ENCODE measurements at places on chromosomes 13 and 19.

DNA sequence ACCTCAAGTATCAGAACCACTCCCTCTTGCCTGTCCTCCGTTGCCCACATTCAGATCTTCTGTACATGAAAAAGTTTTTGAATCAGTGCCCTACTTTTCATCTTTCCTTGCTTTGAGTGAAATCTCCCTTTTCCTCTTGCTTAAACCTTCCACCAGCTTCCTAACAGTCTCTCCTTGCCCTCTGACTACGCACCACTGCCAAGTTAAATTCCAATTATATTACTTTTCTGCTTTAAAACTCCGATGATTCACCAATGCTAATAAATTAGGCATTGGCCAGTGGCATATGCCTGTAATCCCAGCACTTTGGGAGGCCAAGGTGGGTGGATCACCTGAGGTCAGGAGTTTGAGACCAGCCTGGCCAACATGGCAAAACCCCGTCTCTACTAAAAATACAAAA, 30.7 kb upstream of the RFXAP start:
- no peak for DNase-seq

DNA sequence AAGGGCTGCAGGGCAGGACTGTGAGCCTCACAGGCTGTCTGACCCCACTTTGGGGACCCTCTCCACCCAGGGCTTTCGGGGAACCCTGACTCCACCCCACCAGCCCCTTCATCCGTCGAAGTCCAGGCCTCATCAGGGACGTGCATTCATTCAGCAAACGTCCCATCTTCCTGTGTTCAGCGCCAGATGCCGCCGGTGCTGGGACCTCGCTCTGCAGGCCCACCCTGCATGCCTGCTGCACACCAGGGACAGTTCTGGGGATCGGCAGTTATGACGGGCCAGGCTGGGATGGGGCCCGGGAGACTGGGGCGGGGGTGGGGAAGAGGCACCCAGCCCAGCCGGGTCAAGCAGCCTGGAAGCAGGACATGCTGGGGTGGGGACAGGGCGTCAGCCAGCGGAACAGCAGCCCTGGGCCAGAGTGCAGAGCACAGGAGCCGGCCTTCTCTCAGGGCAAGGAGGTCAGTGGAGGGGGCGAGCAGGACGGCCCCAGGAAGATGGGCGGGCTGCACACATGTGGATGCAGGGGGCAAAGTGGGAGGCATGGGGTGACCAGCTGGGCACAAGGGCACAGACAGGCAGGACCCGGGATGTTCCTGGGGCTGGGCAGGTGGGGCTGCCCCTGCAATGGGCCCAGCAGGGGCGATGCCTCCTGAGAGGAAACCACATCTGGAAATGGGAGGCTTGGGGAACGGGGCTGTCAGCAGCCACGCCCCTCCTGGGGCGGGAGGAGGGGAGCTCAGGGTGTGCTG, 5.1 kb downstream of the GAMT start:
- no peak for DNase-seq

GRCh38 chr19:7522923-7523667, 671 bp downstream of the MCOLN1 start:
- no peak for DNase-seq

DNA sequence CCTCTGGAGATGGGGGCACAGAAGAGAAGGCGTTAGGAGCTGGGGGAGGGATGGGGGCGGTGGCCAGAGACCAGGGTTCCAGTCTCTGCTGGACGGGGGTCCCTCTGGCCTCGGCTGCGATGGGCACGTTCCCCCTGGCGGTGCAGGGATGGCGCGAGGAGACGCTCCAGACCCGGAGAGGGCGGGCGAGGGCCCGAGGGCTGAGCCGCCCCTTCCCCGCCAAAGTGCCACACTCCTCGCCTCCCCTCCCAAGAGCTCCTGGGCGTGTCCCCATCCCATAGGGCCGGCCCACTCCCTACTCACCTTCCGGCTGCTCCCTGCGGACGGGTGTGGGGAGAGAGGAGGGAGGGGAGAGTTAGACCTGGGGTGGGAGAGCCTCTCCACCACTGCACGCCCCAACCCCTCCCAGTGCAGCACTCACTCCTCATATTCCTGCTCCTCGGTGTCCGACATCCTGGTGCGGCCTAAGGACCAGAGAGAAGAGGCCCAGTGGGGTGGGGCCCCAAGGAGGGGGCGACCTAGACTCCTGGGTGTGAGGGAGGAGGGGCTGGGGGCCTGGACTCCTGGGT, 2.2 kb downstream of the TNNT1 start:
- no peak for DNase-seq

- peak; percentile 65 for DNase-seq
These were observed 97.7 kb upstream of the DOCK9 start for GRCh38 chr13:99075268-99076191.

- DNase-seq, result no peak
These were observed 212.0 kb downstream of the PCDH17 start for GRCh38 chr13:57843521-57843920.

- no peak for DNase-seq
These were observed 92.1 kb downstream of the GPC6 start for GRCh38 chr13:93318534-93319254.

GRCh38 chr19:55683449-55684261, 8.6 kb downstream of the EPN1 start:
- DNase-seq, result no peak

GRCh38 chr13:93339550-93339949, 112.9 kb downstream of the GPC6 start:
- DNase-seq, result no peak

GRCh38 chr19:18594824-18595373, 6.3 kb downstream of the REX1BD start:
- no peak for DNase-seq

GRCh38 chr19:44539236-44539826, 9.9 kb upstream of the CEACAM20 start:
- DNase-seq, result no peak

DNA sequence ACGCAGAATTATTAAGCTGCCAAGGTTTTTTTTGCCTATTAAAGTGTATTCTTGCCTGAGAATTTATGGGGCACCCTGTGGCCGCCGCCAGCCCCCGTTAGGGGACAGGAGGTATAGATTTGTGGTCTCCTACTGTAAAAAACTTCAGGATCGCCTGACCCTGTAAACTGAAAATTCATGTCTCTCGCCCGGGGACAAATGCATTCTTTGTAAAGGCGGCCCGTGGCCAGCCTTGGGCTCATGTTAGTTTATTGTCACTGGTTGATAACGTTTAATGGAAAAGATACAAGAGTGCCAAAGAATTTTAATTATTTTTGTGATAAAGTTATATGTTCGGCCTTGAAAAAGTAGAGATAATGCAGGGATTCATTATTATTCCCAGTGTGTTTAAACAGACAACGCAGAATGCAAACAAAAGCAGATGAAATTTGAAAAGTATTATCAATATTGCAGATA, 141.7 kb downstream of the URI1 start:
- no peak for DNase-seq

DNA sequence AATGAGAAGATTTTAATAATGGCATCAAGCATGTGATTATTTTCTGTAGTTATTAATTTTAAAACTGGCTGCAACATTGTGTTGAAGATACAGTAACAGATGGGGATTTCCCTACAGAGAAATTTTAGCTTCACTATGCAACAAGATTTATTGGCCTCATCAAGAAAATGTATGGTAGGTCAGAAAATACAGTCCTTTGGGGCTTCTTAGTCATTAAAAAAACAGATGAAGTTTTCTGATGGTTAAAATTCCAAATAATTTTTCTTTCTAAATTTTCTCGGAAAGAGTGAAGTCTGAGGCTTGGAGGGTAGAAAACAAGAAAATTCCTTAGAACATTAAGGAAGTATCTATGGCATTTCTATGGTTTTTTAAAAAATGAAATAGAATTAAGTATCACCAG, 1790.8 kb upstream of the PCDH20 start:
- no peak for DNase-seq

DNA sequence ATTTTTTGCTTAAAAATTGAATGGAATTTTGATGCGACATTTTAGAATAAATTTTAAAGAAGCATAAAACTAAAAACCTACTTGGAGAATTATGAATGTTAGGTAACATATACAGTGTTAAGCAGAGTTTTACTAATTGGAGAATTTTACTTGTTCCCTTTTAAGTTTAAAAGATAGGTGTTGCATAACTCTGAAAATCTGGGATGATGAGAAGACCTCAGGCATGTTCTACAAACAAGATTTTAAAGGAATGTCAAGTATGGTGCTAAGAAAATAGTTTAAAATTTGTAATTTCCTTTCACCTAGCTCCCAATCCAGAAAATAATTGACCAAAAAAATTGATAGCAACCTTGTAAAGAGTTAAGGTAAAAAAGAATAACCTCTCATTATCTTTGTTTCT, 135.8 kb downstream of the RFC3 start:
- no peak for DNase-seq

DNA sequence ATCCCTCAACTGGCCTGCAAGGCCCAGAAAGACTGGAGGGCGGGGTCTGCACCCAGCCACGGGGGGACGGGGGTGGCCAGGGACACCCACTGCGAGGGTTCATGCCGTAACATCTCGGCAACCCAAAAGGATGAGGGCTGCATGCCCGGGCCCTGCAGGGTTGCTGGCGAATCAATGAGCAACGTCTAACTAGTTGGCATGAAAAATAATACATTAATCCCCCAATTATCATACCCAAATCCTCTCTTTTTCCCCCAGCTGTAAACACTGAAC, 232.2 kb downstream of the TUBA3C start:
- no peak for DNase-seq

DNA sequence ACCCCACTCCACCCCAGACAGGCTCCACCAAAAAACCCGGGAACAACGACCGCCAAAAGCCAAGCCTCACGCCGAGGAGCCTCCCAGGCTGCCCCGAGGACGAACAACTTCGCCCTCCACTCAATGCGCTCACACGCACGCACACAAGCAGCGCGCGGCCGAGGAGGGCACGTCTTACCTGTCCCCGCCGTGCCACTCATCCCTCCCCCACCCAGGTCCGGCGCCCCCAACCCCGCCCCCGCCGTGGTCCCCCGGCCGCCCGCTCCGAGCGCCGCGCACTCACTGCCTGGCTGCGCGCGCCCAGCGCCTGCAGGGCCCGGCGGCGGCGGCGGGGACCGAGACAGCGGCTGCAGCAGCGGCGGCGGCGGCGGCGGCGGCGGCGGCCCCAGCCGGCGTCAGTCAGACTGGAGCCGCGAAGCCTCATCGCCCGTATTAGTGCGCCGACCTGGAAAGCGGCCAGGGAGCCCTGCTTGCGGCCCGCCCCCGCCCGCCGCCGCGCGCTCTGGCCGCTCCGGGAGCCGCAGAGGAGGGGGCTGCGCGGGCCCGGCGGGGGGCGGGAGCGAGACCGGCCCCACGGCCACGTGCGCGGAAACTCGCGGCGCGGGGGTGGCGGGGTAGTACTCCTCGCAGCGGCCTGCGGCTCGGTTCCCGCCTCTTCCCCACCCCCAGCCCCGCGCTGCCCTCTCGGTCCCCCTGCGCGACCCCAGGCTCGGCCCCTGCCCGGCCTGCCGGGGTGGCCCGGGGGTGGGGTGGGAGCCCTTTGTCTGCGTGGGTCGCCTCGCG, at the start of gene SMAD9:
Gene SMAD9 (minus strand): TSS at position 406 of the 783 bp plus-strand sequence. CDS start 40,549 bp downstream, outside the sequence.
- no peak for DNase-seq

GRCh38 chr19:44570984-44571684, 41.7 kb upstream of the CEACAM20 start:
- peak; percentile 58 for DNase-seq

- DNase-seq, result no peak
These were observed 132.6 kb downstream of the COG6 start for GRCh38 chr13:39788102-39788501.

DNA sequence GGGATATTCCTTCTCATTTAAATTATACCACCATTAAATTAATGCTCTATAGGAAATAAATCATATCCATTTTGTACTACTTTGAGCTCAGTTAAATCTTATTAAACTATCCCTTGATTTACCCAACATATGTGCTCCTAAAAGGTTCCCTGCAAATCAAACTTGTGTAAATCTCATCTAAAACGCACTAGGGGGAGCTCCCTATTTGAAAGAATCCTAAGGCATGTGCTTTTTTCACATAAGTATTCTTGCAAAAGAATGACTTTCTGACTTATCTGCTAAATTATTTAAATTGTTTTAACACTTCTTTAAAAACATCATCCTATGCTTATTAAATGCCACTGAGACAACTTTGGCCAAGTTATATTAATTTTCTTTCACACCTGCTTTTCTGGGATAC, 7.9 kb downstream of the INTS6 start:
- DNase-seq, result peak; percentile 30

GRCh38 chr13:36746051-36746450, 72.2 kb downstream of the SERTM1 start:
- no peak for DNase-seq

DNA sequence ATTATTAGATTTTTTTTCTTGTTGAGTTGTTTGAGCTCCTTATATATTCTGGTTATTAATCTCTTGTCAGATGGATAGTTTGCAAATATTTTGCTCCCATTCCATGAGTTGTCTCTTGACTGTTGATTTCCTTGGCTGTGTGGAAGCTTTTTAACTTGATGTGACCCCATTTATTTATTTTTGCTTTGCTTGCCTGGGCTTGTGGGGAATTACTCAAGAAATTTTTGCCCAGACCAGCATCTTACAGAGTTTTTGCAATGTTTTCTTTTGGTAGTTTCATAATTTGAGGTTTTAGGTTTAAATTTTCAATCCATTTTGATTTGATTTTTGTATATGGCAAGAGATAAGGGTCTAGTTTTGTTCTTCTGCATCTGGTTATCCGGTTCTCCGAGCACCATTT, 124.7 kb downstream of the PCCA start:
- no peak for DNase-seq

GRCh38 chr13:48508011-48508410, 24.9 kb downstream of the RCBTB2 start:
- DNase-seq, result no peak

- DNase-seq, result no peak
These were observed 68.0 kb upstream of the FREM2 start for GRCh38 chr13:38618881-38619280.

- DNase-seq, result no peak
These were observed 135.3 kb upstream of the MCF2L start for GRCh38 chr13:112833551-112834257.

GRCh38 chr13:41648314-41648935, 191.1 kb downstream of the RGCC start:
- DNase-seq, result no peak

- peak; percentile 41 for DNase-seq
These were observed 12.2 kb downstream of the CIC start for GRCh38 chr19:42281146-42281826.

GRCh38 chr13:51562011-51562671, 22.1 kb upstream of the WDFY2 start:
- peak; percentile 27 for DNase-seq

- no peak for DNase-seq
These were observed 52.0 kb downstream of the RAB20 start for GRCh38 chr13:110509478-110509926.

DNA sequence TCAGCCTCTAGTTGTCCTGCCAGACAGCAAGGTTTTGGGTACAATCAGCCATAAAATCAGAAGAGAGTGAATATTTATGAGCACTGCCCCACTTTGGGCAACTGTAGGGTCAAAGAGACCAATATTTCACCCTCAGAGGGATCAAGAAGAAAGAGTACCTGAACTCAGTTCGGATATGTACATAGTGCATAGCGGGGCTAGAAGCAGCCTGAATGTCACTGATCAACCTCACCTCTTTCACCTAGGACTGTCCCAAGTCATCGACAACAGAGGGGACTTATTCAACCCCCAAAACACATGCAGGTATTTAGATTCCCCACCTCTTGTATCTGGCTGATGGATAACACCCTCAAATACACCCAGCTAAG, 446.9 kb downstream of the COG6 start:
- DNase-seq, result no peak

All from CD4-positive, alpha-beta T cell treated with Interleukin-12 subunit alpha and Interleukin-12 subunit beta, for 1 hour (primary cell).